ENCODE measurements at places on chromosomes 1 and 21.

DNA sequence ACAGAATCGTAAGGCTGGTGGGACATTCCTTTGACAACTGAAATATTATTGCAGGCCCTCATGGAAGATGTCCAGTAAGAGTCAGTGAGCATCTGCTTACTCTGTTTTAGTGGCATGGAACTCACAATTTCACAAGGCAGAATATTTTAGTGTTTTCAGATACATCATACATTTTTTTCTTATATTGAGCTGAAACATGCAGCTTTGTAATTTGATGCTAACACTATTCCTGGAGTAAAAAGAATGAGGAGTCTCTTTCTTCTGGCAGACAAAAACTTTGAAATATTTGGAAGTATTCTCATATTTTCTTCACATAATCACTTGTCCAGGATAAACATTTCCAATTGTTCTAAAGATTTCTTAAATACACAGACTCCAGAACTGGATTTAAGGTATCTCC, 17.7 kb downstream of the CLDN17 start:
- DNase-seq = no peak

- DNase-seq = no peak
These were observed 102.4 kb upstream of the ETV3 start for GRCh38 chr1:157240495-157241184.

DNA sequence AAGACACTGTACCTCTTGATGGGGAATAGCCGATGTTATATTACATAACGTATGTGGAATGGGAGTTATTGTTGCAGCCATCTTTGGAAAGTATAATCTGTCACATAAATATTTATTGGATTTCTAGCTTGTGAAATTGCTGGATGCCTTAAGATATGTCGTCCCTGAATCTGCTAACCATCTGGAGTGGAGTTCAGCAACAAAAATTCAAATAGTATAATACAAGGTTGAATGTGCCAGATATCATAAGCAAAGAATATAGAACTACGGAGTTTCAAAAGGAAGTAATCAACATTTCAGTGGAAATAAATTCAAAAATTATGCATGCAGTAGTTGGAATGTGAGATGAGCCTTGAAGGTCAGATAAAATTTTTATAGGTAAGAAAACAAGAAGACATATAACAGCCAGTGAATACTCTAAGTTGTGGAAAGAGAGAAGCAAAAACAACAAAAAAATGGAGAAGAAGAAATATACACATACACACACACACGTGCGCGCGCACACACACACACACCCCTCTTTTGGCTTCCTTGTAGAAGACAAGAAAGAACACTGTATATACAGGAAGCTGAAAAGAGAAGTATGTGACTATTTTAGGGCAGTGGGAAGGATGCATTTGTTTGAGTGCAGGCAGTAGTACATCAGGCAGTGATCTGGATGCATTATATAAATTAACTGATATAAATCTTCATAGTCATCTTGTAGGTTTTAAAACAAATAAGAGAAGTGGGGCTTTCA, 516.7 kb downstream of the KCNT2 start:
- DNase-seq = no peak

- DNase-seq = no peak
These were observed 9.7 kb upstream of the GATAD2B start for GRCh38 chr1:153932156-153933131.

DNA sequence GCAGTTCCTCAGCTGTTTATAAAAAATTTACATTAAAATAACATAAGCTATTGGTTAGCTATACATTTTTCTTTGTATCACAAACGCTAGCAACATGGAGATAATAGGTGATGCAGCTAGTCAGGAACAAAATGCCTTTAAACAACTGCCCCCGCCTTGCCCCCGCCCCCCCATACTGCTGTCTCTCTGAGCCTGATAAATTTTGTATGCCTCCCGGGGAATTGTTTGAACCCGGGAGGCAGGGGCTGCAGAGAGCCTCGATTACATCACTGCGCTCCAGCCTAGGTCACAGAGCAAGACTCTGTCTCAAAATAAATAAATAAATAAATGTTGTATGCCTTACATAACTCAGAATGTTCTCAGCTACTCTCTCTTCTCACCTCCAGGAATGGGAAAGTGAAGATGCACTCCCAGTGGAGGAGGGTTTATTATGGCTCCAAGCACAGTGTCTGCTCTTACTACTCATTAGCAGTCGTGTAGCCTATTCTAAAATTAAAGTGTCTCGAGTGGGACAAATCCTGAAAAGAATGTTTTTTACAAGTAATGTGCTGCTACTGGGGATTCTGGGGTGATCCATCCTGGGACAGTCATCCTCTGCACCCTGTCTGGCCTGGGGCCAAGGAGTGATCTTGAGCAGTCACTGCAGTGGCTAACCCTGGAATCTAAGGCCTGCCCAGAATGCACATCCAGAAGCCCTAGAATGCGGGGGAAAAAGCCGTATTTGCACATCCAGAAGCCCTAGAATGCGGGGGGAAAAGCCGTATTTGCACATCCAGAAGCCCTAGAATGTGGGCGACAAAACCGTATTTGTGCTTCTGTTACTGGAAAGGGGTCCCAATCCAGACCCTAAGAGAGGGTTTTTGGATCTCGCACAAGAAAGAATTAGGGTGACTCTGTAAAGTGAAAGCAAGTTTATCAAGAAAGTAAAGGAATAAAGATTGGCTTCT, 39.4 kb upstream of the ZNF496 start:
- DNase-seq = no peak

GRCh38 chr1:63848733-63849132, 74.9 kb downstream of the ROR1 start:
- no peak for DNase-seq
